ENCODE measurements at places on chromosomes 1 and 21.
A peak's percentile ranks its signal among the peaks of the same experiment; 100 is the strongest.

GRCh38 chr1:190138266-190138665, 339.4 kb downstream of the BRINP3 start:
- no peak for DNase-seq

DNA sequence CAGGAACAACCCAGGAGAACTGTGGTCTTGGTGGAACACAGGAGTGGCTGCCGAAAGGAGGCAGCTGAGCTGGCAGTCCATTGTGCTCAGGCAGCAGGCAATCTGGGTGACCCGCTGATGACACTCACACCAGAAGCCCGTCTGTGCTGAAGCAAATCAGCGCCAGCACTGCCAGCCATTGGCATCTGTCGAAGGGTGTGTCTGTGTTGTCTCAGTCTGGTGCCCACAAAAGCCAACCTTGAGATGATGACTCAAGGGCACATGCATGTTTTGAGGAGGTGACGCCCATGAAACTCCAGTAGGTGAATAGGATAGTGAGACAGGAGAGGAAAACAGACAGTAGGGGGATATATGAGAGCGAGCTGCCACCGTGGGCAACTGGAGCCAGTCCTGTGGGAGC, 167.3 kb downstream of the KAZN start:
- DNase-seq = no peak

DNA sequence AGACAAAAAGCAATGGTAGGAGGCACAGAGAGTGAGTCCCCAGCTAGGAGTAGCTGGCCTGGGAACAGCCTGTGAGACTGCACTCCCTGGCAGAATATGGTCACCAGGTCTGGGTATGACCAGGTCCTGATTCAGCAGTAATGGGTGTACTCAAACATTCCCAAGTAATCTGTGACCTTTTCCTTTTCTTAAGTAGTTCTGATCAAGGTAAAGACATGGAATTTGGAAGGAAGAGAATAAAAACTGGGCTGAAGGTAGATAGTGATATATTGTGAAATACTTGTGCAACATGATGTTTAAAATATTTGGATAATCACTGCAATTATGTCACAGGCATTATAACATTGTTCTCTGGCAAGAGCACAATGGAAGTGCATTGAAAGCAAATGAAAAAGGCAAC, 147.2 kb upstream of the DPYD start:
- DNase-seq = no peak

DNA sequence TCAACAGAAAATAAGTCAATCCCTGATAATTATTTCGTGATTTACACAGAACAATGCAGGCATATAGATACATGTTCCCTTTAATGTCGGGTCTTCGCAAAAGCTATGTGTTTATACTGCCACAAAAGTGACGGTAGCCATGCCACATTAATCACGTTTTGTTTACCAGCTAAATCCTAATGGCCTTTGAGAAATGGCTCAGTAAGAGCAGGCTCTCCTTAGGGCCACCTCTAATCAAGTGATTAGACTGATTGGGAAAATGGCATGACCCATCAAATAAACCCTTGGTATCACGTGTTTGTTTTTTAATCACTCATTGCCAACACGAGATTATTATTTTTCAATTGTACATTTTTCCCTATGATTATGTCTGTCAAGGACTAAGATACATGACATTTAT, 102.0 kb upstream of the USP25 start:
- DNase-seq = no peak

DNA sequence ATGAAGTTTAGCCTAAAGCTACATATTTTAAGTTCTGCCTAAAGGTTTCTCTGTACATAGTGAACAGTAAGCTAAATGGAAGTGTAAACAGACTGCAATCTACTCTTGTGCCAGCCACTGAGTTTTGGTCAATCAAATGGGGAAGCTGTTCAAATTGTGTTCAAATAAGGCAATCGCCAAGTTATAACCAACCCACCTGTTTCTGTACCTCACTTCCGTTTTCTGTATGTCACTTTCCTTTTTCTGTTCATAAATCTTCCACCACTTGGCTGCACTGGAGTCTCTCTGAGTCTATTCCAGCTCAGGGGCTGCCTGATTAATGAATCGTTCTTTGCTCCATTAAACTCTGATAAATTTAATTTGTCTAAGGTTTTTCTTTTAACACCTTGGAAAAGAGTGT, 10.8 kb upstream of the THEM4 start:
- no peak for DNase-seq

GRCh38 chr21:34642211-34643075, 26.4 kb upstream of the CLIC6 start:
- DNase-seq = no peak

DNA sequence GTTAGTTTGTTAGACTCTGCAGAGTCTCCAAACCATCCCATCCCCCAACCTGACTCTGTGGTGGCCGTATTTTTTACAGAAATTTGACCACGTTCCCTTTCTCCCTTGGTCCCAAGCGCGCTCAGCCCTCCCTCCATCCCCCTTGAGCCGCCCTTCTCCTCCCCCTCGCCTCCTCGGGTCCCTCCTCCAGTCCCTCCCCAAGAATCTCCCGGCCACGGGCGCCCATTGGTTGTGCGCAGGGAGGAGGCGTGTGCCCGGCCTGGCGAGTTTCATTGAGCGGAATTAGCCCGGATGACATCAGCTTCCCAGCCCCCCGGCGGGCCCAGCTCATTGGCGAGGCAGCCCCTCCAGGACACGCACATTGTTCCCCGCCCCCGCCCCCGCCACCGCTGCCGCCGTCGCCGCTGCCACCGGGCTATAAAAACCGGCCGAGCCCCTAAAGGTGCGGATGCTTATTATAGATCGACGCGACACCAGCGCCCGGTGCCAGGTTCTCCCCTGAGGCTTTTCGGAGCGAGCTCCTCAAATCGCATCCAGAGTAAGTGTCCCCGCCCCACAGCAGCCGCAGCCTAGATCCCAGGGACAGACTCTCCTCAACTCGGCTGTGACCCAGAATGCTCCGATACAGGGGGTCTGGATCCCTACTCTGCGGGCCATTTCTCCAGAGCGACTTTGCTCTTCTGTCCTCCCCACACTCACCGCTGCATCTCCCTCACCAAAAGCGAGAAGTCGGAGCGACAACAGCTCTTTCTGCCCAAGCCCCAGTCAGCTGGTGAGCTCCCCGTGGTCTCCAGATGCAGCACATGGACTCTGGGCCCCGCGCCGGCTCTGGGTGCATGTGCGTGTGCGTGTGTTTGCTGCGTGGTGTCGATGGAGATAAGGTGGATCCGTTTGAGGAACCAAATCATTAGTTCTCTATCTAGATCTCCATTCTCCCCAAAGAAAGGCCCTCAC, at the start of gene OLIG2:
TSS of gene OLIG2 (plus strand) at position 447 of the 954 bp plus-strand sequence. CDS start 928 bp downstream, outside the sequence.
- no peak for DNase-seq

DNA sequence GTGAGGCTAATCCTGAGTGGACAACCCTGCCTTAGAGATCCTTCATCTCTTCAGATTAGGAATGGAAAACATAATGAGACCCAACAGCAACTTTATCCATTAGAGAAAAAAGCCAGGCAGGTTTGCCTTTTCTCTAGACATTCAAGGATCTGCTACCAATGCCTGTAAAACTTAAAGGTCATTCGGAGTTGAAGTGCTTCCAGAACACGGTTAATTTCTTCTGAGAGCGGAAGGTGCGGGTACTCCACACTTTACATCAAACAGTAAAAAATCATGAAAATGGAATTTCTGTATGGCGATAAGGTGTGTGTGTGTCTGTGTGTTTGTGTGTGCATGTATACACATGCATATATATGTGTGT, 65.2 kb upstream of the PRKACB start:
- DNase-seq = no peak

DNA sequence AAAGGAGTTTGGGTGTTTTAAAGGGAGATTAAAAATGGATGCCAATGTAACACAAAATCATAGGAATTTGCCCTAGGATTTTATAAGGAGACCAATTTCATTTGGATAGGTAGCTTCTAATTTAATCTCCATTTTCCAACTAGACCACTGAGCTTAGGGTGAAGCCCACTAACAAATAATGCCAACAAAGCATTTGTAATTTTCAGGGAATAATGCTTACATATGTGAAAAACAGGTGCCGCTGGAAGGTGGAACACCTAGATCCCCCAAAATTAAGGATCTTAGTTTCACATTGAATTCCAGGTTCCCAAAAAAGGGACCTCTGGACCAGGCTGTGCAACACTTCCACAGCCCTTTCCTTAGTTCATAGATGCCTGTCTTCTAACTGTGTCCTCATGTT, 66.2 kb upstream of the B3GALT5 start:
- no peak for DNase-seq

- no peak for DNase-seq
Observed at GRCh38 chr1:10638559-10639005, 157.9 kb downstream of the CASZ1 start.

- no peak for DNase-seq
Observed at GRCh38 chr1:118902711-118903191, 85.4 kb downstream of the TBX15 start.

GRCh38 chr1:167137332-167137781, 43.5 kb downstream of the STYXL2 start:
- no peak for DNase-seq

GRCh38 chr1:54971317-54971791, 9.1 kb upstream of the TMEM61 start:
- no peak for DNase-seq

DNA sequence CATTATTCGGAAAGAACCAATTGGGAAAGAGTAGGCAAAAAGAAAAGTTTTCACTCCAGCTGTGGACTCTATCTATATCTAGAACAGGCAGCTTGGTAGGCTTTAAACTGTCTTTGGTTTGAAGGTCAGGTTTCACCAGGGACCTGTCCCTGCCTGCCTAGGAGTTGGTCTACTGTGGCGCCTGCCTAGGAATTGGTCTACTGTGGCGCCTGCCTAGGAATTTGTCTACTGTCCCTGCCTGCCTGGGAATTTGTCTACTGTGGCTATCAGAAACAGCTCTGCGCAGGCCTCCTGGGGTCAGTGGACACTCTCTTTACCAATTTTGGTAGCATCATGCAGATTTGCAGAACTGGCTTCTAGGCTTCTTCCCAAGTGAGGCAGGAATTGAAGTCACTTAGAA, 13.8 kb downstream of the USP25 start:
- no peak for DNase-seq

DNA sequence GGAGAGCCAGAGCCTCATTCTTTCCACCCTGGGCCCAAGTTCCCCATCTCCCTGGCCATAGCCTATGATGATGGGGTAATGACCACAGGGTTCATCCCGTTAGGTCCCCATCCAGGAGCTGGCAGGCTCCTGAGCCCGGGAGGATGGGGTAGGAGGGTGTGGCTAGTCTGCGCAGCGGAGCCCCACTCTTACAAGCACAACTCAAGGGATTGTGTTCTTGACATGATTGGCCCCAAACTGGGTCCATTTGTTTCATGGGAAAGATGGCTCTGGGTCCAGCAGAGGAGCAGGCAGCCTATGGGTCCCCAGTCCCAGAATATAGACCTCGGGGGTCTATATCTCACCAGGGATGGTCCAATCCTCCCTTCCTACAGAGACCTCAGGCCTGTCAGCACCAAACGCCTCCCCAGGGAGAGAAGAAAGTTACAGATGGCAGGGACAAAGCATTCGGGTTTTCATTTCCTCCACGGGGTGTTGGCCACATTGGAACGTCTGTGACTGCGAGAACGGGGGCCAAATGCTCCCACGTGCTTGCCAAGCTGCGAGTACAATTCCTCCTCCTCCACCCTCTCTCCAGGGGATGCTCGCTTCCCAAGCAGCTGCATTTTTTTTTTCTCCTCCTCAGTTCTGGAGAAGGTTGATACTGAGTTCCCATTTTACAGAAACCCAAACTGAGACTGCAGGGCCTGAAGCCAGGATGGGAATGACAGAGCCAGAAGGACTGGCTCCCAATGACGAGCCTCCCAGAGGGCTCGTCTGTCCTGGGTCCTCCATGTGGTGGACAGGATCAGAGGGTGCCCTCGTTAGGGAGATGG, 71.0 kb downstream of the DHRS3 start:
- DNase-seq = no peak

DNA sequence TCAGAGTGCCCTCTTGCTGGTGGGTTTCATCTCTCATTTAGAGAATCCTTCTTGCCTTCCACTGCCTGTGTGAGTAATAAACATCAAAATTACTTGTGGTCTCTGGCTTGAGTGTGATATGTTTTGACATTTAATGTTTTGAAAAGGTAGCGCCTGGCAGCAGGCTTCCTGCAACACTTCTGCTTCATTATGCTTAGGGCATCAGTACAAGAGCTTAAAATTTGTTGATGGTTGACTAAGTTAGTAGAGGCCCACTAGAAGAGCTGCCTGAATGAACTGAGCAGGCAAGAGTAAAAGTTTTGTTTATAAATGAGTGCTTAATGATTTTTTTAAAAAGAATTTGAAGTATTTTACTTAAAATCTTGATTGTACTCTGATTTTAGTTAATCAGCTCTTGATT, 6.4 kb upstream of the RPE65 start:
- no peak for DNase-seq

DNA sequence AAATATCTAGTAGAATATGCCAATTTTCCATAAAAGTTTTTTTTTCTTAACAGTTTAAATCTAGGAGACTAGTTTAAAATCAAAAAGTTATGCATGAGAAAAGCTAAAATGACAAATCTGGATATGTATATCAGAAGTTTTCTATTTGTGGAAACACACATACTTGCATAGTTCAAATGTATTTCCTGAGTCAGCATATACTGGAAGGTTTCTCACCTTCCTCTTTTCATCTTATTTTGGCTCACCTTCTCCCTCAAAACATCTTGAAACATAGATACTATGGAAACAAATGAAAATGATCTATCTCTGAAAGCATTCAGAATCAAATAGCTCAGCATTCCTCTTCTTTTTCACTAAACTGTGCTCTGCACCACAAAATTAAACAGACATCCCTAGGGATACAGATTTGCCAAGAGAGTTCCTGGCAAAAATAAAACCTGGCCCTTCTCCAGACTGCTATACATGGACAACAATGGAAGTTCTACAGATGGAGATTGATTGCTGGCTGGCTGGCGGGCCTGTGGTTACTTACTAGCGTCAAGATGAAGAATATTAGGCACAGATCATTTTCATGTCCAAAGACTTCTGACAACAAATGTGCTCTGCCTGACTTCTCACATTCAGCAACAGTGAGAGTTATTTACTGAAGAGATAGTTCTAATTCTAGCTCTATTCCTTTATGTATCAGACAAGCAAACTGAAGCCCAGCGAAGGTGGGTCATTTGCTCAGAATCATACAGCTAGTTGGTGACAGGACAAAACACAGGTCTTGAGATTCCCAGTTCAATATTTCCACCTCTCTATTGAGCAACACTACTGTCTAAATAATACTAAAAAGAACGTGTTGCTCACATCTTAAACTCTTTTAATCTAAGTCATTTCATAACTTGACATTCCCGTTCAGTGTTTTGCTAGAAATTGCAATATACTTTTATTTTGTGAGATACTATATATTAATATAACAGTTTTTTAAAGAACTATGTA, 26.6 kb downstream of the DIPK1A start:
- DNase-seq = peak; percentile 99

- DNase-seq = no peak
Observed at GRCh38 chr1:112342558-112342957, 53.5 kb upstream of the CTTNBP2NL start.

GRCh38 chr1:155938220-155938627, 3.2 kb upstream of the RXFP4 start:
- peak; percentile 28 for DNase-seq
